GOT3 (cell line): ENCODE measurements at places on chromosomes 7 and 10.

DNA sequence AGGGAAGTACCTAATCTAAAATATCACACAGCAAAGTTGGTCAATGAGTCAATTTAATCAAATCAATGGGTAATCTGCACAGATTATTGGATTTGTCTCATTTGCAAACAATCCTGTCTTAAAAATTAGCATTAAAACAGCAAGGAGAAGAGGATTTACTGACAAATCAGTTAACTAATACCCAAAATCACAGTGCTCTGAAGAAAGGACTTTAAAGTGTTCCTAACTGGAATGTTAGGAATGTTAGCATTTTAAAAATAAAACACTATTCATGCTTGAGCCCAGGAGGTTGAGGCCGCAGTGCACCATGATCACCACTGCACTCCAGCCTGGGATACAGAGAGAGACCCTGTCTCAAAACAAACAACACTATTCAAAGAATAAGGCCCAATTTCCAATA, 83.1 kb downstream of the CHCHD3 start:
- DNase-seq = no peak

DNA sequence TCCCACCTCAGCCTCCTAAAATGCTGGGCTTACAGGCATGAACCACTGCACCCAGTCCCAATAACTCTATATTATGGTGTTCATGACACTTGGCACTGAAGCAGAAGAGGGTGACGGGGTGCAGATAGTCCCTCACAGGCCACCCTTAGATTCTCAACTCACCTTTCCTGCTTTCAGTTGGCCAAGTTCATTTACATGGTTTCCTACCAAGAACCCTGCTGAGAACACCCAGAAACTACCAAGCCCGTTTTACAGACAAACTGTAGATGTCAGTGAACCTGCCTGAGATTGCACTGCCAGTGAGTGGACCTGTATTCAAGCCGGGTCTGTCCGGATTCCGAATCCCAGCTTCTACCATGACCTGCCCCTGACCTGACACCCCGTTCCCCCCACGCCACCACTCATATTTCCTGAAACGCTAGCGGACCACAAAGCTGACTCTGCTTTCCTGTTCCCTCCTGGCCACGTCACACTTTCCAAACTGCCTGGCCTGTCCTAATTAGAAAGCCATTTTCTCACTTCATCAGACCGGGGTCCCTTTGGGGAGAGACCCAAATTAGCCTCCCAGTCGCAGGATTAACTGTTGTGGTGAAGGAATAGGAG, 17.3 kb downstream of the GRID2IP start:
- DNase-seq = no peak

- no peak for DNase-seq
Measured at GRCh38 chr7:16114633-16115032, 306.7 kb downstream of the CRPPA start.

DNA sequence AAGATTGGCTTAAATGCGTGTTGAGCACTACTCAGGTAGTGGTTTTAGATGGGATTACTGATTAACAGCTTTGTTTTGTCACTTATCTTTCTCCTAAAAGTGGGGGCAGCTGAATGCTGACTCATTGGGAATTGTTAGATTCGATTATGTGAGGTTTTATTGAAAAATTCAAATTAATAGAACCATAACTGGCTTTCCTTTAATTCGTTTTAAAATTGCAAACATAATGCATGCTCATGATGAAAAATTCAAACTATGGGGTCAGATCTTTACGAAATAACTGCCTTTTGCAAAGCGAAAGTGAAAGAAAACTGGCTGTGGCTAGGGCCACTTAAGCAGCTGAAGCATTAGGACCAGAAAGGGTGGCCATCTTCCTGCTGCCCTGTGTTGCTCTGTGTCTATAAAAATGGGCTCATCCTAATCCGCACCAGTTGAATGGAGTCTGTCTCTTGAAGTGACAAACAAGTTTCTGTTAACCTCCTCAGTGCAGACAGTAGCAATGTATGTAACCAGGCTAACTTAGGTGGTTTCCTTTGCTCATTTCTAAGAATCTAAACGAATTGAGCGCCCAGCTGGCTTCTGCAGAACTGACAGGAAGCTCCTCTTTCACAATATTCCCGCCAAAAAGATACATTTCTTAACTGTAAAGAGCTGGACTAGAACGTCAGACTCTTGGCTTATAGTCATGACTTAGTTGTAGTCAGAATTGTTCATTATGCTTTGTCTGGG, 27.8 kb downstream of the DENND10 start:
- DNase-seq = no peak

DNA sequence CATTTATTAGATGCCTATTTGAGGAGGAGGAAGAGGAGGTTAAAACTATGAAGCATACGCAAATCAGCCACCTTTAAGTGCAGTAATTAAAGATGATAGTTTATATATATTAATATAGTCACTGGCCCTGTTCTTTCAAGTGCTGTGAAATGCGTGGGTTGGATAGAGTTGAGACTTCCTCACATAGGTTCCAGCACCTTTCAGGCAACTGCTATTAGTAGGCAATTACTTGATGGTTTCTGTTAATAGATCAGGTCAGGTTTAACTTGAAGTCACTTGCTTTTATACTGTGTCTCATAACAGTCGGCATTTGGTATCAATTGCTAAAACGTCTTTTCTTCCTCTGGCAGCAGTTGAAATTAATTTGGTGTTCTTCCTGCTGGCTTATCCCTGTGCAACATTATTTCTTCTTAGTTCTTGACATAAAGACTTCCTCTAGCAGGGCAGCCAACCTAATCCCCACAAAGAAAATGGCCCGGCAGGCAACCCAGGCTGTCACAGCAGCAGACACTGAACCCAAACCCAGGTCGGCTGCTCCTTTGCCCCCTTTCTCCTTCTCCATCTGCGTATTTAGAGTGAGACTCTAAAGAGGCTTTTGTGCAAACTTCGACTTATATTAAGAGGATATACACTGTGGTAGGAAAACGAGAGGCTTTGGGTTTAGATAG, 35.3 kb upstream of the BET1 start:
- no peak for DNase-seq

DNA sequence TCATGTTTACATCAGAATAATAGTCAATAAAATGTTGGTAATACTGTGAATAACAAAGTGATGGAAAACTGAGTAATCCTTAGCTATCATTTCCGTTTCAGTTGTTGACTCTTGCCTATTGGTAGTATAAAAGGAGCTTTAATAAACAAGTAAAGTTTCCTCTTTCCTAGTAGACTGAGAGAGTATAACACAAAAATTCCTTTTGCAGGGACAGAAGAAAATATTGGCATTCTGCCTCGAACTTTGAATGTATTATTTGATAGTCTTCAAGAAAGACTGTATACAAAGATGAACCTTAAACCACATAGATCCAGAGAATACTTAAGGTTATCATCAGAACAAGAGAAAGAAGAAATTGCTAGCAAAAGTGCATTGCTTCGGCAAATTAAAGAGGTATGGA, 9.4 kb downstream of the KIF20B start:
- no peak for DNase-seq

DNA sequence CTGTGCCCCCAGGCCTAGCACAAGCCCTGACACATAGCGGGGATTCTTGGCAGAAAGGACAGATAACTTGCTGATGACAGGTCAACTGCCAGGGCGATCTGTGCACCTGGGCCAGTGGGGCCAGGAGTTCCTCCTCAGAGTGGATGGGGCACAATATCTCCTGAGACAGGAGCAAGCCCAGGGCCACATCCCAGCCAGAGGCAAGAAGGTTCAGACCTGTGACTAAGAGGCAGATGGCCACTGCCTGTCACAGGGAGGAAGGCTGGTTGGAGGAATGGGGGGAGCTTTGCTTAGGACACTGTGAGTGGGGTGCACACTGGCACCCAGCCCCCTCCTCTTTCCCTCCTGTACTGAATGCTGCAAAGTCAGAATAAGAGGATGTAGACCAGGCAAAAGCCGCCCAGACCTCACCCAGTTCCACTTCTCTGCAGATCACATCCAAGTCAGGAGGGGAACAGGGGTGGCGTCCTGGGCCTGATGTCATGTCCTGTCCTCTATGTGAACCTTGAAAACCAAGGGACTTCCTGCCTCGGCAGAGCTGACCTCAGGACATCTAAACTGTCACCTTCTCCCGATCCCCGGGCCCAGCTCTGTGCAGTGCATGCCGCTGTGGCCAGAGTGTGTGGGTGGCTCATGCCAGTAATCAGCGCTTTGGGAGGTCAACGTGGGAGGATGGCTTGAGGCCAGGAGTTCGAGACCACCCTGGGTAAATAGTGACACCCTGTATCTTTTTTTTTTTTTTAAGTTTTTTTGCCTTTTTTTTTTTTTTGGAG, 1.3 kb downstream of the GUSB start:
- DNase-seq = no peak

GRCh38 chr10:69228151-69228550, 8.0 kb downstream of the HKDC1 start:
- DNase-seq = no peak

- no peak for DNase-seq
Measured at GRCh38 chr7:8278183-8278582, 16.2 kb upstream of the ICA1 start.

DNA sequence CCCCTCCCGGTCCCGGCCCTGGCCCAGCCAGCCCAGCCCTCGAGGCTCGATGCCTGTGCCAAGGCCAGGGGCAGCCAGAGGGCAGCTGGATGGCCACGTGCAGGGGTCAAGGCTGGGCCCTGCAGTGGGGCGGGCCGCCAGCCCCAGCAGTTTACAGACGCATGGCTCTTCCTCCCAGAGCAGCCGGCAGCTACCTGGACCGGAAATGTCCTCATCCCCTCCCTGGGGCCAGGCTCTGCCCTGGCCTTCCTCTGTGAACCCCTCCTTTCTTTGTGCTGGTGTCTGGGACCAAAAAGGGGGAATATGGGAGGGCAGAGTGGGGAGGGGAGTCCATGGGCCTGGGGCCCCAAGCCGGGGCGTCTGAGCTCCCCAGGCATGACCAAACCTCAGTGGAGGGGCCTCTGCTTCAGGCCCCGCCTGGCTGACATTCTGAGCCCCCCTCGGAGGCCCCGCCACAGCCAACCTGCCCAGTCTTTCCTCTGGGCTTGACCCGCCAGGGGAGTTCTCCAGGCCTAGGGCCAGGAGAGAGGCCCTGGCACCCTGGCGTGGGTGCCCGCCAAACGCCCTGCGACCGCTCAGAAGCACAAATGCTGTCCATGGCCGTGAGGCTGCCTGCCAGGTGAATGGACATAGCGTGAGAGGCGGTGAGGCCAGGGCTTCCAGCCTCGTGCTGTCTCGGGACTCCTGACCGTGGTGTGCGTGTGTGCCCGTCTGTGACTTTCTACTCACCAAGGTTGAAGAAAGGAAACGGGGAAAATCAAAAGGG, 24.7 kb upstream of the AMZ1 start:
- DNase-seq = no peak

DNA sequence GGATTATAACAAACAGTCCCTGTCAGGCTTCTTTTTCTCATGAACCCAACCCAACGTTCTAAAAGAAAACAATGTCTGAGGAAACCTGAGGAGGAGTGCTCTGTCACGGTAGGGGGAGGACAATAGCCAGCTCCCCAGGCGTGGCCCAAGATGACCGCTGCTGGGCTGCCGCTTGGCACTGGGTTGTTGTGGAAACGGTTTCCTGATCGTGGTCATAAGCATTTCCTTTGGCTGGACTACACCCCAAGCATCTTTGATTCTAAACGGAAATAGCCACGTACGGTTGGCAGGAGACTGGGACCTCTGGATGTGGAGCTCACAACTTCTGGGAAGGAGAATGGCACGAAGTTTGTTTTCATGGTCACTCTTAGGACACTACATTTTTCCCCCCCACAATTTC, 30.4 kb upstream of the DMBT1 start:
- DNase-seq = no peak
